ENCODE measurements at places on chromosomes 7 and 10. TPM values are rescaled to one million over a fixed set of nuclear protein-coding genes. Genes with fewer than 3 reads are reported as not detected.

- no peak for DNase-seq
Measured at GRCh38 chr10:18497806-18498369, 153.5 kb downstream of the NSUN6 start.

DNA sequence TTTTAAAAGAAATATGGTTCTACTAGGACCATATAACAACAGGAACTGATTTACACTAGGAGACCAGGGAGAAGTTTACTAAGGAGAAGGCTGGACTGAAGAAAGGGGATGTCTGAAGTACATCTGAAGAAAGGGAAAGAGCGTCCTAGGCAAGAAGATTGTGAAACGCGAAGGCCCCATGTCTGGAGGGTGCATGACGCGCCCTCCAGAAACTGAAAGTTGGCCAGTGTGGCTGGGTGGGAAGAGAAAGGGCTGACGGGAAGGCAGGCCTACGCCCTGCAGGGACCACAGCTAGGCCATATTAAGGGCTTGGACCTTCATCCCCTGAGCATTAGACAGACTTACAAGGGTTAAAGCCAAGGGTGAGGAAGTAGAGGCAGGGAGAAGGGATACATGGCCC lies 158.0 kb downstream of the TRIL start:
- DNase-seq: no peak

DNA sequence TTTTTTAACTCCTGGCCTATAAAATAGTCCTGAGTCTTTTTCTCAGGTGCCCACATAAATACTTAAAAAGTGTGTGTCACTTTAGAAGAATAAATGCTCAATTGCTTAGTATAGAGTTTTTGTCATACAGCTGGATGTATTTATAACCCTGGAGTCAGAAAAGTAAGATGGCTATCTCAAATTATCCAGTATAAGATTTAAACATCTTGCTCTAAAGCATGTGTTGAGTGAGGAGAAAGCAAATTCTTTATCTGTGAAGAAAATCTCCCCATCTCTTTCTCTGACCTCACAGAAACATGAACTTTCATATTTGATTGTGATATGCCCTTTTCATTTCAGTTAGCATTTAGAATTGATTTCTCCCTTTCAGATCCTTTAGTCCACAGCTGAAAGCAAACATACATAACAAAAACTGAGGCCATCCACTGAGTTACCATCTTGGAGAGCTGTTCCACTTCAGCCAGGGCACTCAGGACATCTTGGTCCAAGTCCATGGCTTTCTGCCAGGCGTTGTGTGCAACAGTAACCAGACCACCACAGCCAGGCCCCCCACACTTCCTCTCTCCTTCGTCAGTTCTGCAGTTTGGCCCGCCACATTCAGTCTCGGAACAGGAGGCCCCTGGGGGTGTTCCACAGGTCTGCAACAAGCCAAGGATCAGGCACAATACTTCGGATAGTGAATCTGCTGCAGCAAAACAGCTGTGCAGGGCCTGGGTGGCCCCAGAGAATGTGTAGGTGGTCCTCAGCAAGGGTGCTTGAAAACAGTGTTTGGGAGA lies 40.9 kb downstream of the DLD start:
- DNase-seq: no peak

The ABCA13 gene
- total RNA-seq: 0.16 TPM

GRCh38 chr7:129295015-129295423 lies 70.2 kb downstream of the AHCYL2 start:
- no peak for DNase-seq

DNA sequence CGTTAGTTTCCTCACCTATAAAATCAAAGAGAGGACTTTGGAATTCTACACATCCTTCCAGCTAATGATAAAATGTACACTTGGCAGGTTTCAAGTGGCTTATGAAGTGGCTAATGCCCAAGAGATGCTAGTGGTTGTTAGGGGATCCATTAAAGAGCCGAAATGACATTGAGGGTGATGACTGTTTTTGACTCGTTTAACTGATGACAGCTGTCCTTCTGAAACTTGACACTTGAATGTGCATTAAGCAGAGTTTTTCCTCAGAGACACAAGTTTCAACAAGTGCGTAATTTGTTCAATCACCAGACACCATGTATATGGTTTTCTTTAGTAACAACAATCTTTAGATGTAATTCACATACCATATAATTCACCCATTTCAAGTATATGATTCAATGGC lies 1.6 kb upstream of the PRF1 start:
- no peak for DNase-seq

The HNRNPH3 gene
- 41.2 TPM for total RNA-seq

GRCh38 chr7:140596519-140597427 lies 43.8 kb downstream of the DENND2A start:
- no peak for DNase-seq

DNA sequence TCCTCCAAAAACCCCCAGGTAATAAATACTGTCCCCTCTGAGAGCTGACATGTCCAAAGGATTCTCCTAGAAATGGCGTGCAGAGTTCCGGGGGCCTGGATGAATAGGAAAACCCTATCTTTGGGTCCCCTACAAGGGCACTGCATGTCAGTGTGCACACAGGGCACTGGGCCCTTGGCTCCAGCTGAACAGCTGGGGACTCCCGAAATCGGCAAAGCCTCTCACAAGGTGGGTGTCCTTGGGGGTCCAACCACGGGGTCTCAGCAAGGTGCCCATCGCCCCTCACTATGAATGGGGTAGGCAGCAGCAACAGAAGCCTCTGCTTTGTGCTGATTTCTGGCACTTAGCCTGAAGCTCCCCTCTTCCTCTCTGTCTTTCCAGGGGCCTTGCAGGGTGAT lies 46.1 kb downstream of the SLIT1 start:
- DNase-seq: no peak

The FAM204A gene
- 53.8 TPM for total RNA-seq

Data from occipital lobe (tissue), 3 donors.